ENCODE measurements at places on chromosomes 11 and 22.

GRCh38 chr11:95923439-95923727, 524 bp downstream of the MTMR2 start:
- DNase-seq: no peak

- DNase-seq: no peak
These were observed 6.9 kb downstream of the KCNC1 start for GRCh38 chr11:17741487-17741886.

- DNase-seq: no peak
These were observed 205.6 kb downstream of the MAML2 start for GRCh38 chr11:96137373-96137772.

DNA sequence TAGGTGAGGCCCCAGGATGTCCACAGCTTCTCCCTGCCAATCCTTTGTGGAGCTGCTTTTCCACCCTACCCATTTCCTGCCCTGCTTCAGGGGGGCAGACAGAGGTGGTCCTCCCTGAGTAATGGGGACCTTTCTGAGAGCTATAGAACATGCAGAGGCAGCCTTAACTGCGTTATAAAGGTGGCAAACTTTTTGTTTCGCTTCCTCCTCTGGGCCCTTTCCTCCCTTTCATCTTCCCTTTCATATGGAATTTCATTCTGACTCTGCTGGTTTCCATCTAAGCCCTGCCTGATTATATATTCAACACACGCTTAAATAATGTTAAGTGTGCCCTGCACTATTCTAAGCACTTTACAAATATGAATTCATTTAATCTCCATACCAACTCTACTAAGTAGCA, 169.3 kb upstream of the E2F8 start:
- DNase-seq: no peak

- DNase-seq: no peak
These were observed 11.9 kb downstream of the B3GNT6 start for GRCh38 chr11:77046060-77046501.

- no peak for DNase-seq
These were observed 45.1 kb downstream of the THAP12 start for GRCh38 chr11:76335842-76336241.

DNA sequence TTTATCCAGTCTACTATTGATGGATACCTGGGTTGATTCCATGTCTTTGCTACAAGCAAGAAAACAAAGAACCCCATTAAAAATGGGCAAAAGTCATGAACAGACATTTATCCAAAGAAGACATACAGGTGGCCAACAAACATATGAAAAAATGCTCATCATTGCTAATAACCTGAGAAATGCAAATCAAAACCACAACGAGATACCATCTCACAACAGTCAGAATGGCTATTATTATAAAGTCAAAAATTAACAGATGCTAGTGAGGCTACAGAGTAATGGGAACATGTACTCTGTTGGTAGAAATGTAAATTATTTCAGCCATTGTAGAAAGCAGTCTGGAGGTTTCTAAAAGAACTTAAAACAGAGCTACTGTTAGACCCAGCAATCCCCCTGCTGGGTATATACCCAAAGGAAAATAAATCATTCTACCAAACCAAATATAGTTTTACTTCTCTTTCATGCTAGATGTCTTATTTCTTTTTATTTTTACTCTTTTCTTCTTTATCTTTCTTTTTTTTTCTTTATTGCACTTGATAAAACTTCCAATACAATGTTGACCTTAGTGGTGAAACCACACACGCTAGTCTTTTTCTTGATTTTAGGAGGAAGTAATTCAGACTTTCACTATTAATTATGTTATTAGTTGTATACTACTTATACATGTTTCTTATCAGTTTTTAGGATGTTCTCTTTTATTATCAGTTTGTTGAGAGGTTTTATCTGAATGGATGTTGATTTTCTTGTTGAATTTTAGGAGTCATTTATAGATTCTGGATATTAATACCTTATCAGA, 14.3 kb downstream of the TRIM22 start:
- no peak for DNase-seq

DNA sequence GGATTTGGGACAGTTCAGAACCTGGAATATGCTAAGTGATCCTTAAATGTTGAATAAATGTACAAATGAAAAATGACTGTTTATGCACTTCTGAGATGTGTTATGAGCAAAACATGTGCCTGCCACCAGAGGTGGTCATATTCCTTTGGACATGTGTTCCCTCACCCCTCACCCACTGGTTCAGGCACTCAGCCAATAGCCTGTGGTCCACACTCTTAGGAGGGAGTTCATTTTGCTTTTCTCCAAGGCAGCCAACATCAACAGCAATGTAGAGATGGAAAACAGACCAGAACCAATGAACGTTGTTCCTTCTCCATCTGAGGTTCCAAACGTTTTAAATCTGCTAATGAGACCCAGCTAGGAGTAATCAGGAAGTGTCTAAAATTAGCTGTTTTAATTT, 44.0 kb downstream of the RPUSD4 start:
- DNase-seq: no peak

DNA sequence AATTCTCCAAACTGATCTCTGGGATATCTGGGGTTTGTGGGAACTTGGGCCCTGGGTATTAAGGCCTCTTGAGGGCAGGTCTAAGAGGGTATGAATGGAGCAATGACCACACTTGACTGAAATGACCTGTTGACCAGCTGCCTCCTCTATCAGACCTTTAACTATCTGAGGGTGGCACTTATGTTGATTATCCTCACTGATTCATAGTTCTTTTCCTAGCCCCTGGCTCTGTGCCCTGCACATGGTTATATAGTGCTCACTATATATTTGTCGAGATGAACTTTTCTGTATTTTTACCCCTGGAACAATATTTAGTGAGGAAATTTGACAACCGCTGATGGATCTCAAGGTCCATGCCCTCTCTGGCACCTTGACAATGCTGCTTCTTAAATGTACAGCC, 305.5 kb upstream of the PLET1 start:
- no peak for DNase-seq

All from esophagus squamous epithelium (tissue), 5 donors.